SW 1271 (cell line): ENCODE measurements at places on chromosomes 16 and 17.

DNA sequence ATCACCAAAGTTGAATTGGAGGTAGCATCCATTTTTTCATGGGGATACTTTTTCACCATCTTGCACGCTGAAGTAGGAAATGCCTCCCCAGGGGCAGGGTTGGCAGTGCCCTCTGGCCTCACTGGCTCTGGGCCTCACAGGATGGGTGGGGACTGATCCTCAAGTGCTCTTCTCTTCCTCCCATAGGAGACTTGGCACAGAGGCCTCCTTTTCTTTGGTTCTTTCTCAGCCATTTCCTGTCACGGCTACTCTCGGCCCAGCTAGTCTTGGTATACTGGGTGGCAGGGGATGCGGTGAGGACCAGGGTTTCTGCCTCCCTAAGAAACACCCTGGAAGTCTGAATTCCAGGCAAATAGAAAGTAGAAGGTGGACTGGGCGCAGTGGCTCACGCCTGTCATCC, 58.2 kb downstream of the PECAM1 start:
- DNase-seq, result no peak

- peak; percentile 47 for DNase-seq
Observed at GRCh38 chr17:40191237-40192208, 14.3 kb downstream of the RAPGEFL1 start.

DNA sequence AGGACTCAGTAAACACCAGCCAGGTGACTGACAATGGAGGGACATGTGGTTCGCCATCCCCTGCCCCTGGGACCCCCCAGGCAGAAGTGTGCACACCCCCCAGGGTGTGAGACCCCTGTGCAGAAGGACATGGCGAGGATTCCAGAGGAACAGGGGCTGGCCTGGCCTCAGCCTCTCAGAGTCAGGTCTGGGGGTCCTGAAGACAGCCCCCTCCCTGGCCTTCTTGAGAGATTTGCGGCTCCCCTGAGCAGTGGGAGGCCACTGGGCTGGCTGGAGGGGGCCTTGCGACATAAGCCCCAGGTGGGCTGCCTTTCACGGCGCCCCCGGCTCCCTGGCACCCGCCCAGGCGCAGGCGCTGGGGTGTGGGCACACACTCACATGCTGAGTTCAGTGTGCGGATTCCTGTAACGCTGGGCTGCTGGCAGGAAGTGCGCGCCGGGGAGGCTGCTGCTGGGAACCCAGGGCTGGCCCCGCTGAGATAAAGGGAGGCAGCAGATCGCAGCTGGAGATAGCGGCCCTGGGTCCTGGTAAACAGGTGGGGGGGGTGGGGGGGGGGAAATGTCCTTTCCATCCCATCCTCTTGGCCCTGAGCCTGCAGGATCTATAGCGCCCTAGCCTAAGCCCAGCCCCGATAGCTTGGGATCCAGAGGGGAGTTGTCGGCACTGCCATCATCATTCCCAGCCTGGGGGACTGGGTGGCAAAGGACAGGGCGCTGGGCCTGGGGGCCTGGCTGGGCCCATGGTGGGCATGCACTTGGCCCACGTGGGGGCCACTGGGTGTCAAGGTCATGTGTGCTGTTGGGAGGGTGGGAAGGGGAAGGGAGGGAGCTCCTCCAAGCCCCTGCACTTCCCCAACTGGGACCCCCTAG, 27.1 kb downstream of the TMEM235 start:
- DNase-seq, result no peak

DNA sequence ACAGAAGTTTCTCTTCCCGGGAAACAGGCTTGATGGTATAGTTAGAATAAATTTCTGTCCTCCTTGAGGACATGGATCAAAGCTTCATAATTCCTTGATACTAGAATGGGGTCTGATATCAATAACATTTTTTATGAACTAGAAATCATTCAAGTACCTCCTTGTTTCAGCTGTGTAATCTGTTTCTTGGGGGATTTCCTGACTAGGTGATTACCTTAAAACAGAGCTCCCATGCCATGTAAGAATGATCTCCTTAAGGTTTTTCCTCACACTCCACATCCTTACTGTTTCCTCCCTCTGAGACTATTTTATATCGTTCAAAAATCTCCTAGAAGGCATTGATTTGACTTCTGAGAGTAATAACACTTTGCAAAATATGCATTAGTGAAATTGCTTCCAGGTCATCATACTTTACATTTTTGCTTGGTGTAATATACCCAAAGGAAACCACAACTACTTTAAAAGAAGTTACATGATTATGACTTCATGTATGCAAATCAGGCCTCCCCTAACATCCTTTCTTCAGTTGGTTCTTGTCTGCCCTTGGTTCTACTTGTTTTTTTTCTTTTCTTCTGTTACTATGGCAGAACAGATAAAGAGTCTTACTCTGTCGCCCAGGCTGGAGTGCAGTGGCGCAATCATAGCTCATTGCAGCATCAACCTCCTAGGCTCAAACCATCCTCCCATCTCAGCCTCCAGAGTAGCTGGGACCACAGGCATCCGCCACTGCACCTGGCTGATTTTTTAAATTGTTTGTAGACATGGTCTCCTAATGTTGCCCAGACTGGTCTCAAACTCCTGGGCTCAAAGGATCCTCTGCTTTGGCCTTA, 388.8 kb downstream of the ZFHX3 start:
- DNase-seq, result no peak

- DNase-seq, result peak; percentile 35
Observed at GRCh38 chr17:35588196-35588920, 1.2 kb downstream of the AP2B1 start.

- DNase-seq, result no peak
Observed at GRCh38 chr17:40180694-40181093, 3.4 kb downstream of the RAPGEFL1 start.
